Left lobe of liver (tissue), 2 donors: ENCODE measurements at places on chromosomes 12 and 14.

DNA sequence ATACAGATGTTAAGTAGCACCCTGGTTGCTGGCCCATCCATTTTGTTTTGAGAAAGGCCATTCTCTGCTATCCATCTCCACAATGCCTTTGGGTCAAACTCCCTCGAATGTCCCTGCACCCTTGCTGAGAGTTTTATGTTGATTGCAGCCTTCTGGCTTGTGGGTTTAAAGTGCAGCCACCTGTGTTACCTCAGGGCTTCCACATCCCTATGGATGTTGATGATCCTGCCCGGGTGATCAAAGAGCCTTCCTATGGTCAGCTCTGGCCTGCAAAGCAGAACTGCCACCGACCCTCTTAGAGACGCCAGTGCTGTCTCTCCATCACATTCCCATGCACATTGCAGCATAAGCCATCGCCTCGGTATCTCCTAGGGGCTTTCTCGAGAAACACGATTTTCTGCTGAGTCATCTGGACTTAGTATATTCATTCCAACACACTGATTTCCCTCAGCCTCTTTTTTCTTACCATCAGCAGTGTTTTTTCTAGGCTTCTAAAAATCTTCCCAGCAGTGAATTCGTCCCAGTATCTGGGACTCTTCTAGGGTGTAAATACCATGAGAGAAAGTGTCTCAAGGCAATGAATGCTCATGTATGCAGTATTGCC lies 585.7 kb upstream of the TMEM132C start:
- no peak for DNase-seq

DNA sequence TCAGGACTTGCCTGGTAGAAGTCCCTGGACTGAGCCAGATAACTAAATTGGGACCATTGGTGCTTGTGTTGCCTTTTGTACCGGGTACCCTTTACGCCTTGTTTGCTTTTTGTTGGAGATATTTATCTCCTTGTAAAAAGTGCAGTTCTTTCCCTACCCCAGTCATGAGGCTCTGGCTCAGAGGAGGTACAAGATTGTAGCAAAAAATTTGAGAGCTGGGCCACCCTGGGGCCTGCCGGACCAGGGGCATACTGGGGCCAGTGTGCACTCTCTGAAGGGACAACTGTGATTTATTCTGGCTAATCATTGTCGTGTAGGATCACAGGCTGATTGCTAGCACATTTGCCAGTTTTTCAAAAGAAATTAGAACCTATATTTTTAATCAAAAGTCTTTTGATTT lies 13.2 kb downstream of the TPCN1 start:
- DNase-seq = no peak

DNA sequence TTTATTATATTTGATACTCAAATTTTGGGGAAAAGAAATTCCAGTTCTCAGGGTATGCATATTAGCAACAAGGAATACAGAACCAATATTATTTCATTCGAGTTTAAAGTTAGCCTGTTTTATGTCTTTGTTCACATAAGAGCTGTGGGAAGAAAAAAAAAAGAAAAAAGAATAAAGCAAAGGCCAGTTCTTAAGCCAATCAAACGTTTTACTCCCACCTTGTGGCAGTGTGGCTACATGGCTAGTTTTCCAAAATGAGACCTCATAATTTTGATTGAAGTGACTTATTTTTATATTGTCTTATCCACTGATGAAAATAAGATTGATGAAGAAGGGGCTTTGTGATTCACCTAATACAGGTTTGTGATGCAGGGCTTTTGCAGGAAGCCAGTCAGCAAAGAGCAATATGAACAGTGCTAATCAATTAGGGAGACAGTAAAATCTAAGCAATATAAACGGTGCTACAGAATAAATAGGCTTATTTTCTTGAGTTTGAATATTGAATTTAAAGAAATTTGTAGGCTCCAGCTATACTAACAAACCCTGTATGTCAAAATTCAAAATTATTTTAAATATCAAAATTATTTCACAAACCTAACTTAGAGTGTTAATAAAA lies 624.1 kb upstream of the FOXG1 start:
- DNase-seq = no peak

- DNase-seq = no peak
Observed at GRCh38 chr12:75738486-75738885, 227.1 kb upstream of the KRR1 start.

- DNase-seq = no peak
Observed at GRCh38 chr12:24280056-24280842, 330.8 kb upstream of the SOX5 start.

- no peak for DNase-seq
Observed at GRCh38 chr12:115044073-115044472, 360.1 kb upstream of the TBX3 start.

GRCh38 chr14:24183014-24183481 lies 5.6 kb downstream of the IPO4 start:
- no peak for DNase-seq

- DNase-seq = peak; percentile 33
Observed at GRCh38 chr12:56933826-56934625, at the start of gene SDR9C7. Gene SDR9C7 (minus strand): TSS chr12:56934408. CDS start chr12:56934261, 147 bp downstream.

GRCh38 chr12:118467641-118468305 lies 91.4 kb downstream of the SUDS3 start:
- DNase-seq = no peak

GRCh38 chr14:23398348-23398747 lies 9.7 kb downstream of the MYH6 start:
- no peak for DNase-seq

DNA sequence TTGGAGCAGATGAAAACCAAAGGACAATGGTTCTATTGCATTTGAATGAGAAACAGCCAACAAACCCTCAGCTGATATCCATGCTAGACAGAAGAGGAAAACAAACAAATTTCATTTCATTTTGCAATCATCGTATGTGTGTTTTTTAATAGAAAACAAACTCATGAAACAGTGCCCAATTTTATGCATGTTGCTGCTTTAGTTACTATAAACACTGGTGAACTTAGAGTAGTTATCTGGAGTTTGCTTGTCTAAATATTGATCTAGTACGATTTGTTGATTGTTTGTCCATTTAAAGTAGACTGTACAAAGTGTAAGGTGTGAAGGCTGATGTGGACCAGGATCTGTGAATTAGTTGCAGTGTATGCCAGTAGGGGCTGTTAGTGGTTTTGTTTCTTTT lies 166.6 kb downstream of the KITLG start:
- DNase-seq = no peak

GRCh38 chr14:87813211-87813610 lies 179.8 kb downstream of the GALC start:
- DNase-seq = no peak

GRCh38 chr12:130132831-130133511 lies 29.3 kb upstream of the FZD10 start:
- no peak for DNase-seq

- no peak for DNase-seq
Observed at GRCh38 chr12:125999628-126000027, 934.4 kb downstream of the AACS start.

- DNase-seq = no peak
Observed at GRCh38 chr14:25788252-25788651, 738.3 kb upstream of the STXBP6 start.

DNA sequence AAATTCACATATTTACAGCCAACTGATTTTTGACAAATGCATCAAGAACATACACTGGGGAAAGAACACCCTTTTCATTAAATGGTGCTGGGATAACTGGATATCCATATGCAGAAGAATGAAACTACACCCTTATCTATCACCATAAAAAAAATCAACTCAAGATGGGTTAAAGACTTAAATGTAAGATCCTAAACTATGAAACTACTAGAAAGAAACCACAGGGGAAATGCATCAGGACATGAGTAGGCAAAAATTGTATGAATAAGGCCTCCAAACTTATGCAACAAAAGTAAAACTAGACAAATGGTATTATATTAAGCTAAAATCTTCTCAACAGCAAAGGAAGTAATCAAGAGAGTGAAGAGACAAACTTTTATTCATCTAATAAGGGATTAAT lies 242.6 kb downstream of the CPNE8 start:
- DNase-seq = no peak

DNA sequence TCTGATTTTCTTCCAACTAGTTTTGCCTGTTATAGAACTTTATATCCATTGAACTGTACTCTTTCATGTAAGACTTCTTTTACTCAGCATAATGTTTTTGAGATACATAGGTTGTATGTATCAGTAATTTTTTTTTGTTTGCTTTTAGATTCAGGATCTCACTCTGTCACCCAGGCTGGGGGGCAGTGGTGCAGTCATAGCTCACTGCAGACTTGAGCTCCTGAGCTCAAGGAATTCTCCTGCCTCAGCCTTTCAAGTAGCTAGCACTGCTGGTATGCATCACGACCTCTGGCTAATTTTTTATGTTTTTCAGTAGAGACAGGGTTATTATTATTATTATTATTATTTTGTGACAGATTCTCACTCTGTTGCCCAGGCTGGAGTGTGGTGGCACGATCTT lies 65.0 kb upstream of the DDHD1 start:
- no peak for DNase-seq

GRCh38 chr12:75477137-75477536 lies 3.4 kb upstream of the GLIPR1 start:
- no peak for DNase-seq

DNA sequence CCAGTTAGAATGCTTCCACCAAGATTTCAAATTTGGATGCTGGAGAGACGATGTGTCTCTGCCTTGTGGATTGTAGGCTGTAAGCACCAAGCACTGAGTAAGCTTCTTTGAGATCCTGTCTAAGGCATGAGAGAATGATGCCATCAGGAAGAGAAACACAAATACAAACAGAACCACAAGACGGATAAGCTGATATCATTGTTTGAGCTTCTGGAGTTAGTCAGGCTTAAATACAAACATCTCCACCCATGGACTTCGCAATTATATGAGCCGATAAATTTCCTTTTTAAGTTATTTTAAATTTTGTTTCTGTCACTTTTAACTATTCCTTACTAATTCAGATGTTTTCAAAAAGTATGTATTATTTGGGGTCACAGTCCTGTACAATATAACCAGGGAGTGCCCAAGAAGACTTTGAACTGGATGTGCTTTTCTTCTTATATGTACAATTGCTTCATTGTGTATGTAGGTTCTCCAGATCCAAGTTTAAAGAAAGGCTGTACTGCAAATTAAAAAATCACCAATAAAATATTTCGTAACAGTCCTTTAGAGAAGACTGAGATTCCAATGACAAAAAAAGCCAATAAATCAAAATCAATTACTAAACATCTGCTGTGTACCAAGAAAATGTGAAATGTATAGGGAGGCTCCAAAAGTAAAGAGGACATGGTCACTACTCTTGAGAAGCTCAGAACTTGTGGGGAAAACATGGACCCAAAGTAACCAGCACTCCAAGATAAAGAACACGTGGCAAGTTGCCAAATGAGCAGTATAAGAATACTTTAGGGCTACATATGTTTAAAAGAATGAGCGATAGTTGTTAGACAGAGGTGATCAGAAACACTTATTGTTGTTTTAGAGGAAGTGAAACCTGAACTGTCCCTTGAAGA lies 274.1 kb downstream of the ADAMTS20 start:
- DNase-seq = no peak

DNA sequence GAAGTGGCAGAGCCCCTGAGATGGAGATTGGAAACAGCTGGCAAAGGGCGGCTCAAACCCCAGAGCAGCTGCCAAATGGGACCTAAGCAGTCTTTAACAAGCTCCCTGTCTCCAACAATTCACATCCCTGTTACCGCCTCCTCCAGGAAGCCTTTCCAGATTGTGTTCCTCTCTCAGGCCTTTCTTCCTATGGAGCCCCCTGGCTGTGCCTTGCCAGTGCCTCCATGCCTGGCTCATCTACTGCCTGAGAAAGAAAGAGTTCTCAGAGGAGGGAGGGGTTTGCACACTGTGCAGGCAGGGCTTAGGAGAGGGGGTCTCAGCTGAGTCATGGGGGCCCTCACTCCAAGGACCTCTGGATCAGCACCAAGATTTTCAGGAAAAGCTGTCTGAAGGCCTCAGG lies 8.8 kb upstream of the KRT74 start:
- DNase-seq = no peak

GRCh38 chr14:89507521-89507920 lies 90.5 kb upstream of the FOXN3 start:
- no peak for DNase-seq

DNA sequence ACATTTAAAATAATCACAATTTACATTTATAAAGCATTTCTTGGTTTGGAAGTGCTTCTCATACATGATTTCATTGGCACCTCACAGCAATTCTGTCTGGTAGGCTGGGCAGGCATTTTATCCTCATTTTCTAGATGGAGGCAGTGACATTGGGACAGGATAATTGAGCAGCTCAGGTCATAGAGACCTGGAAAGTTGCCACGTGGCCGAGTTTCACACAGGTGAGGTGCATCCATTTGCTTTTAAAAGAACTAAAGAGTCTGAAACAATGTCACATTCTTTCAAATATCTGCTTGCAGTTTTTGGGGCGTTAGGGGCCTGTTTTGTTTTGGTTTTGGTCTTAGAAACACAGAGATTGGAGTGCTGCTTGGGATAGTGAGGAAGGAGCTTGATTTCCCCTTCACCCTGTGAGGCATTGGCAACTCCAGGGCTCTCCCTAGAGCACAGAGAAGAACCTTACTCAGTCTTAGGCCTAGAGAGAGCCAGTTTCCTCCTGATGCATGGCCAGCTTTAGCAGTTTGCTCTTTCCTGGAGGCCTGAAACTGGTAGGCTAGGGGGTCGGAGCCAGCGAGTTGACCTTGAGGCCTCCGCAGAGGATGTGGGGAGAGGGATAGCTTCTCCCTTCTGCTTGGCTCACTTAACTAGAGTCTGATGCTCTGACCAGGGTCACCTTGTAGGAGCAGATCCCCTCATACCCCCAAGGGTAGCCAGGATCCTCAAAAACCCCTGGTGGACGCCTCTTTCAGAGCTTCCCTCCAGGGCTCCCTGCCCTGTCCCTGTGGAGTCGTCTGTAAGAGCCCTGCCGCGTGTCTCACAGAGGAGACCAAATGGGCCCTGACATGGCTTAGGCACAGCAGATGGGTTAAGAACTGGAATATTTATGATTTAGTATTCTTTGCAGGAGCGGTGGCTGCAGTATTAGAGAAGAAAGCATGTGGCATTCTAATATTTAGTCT lies 34.9 kb upstream of the JDP2 start:
- peak; percentile 37 for DNase-seq

DNA sequence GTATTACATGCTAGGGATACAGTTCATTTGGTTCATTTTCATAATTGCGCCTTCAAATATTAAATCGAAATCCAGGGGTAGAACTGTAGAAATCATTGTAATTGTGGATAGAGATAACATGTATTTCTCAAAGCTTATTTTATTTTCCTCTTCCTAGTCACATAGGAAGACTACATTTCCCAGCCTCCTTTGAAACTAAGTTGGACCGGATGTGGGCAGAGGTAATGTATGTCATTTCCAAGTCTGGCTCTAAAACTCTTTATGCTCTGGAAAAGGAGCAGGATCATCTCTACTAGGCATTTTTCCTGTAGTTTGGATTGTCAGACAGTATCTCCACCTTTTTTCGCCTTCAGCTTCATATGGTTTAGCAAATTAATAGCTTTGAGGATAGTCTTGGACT lies 70.1 kb upstream of the CRY1 start:
- DNase-seq = no peak

GRCh38 chr12:121233628-121234020 lies 23.7 kb downstream of the P2RX4 start:
- DNase-seq = no peak

GRCh38 chr12:82182601-82183190 lies 175.5 kb downstream of the CCDC59 start:
- DNase-seq = no peak

- no peak for DNase-seq
Observed at GRCh38 chr14:94944636-94945258, 174.8 kb upstream of the GSC start.
